ENCODE measurements at places on chromosomes 2 and 18. TPM values are rescaled to one million over a fixed set of nuclear protein-coding genes. Genes with fewer than 3 reads are reported as not detected.
A peak's percentile ranks its signal among the peaks of the same experiment; 100 is the strongest.

DNA sequence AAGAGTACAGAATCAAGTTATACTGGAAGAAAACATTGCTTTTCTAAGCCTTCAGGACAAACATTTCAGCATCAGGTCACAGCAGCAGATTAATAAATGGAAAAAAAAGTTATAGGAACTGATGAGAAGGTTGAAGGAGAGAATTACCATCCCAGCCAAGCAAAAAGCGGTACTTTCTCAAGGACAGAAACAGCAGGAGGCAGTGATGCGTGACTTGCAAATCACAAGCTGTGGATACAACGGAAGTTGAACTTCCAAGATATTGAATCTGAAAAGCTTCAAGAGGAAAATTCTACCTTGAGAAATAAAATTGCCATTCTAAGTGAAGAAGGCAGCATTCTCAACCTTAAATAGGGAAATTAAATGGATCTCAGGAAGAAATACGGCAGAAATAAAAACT lies 18.5 kb upstream of the SERPINB12 start:
- no peak overlapping the region for H3K4me3 ChIP-seq
- no peaks in the 10 kb centered on the region for H3K36me3 ChIP-seq
- no peak for DNase-seq
- no peak overlapping the region for H3K27ac ChIP-seq
- H3K4me1 ChIP-seq, result no peaks in the 10 kb centered on the region

DNA sequence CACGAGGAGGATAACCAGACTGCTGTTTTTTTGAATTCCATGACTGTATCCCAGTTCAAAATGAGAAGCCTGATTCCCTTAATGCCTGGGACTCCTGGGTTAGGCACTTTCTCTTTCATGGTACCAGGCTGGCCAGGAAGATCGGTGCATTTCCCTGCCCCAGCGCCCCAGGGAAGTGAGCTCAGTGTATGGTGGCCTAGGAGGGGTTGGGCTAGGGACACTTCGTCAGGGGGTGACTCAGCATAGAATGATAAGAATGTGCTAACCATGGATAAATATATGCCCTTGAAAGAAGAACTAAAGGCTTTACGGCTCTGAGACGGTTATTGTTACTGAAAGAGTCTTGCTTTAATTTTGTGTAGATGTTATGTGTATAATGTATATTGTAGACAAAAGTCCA lies 27.5 kb upstream of the FAM237A start:
- DNase-seq, result no peak
- no peaks in the 10 kb centered on the region for H3K4me1 ChIP-seq
- no peak overlapping the region for H3K4me3 ChIP-seq
- no peaks in the 10 kb centered on the region for H3K27me3 ChIP-seq
- no peak overlapping the region for H3K27ac ChIP-seq

C2orf80 gene
- not detected for total RNA-seq

RSAD2 gene
- total RNA-seq, result 0.11 TPM

DNA sequence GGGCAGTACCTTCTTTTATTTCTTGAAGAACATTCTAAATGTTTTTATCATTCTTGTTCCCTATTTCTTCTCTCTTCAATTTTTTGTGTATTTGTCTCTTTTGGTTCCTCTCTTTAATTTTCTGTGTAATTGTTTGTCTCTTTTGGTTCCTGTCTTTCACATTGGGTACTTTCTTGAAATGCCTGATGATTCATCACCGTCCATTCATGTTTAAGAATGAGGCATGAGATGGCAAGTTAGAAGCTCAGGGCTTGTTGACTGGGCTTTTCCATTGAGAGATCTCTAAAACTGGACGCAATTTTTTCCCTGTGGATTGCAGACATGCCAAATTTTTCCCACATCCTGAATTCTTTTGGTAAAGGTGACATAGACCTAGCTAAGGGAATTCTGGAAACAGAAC lies 33.7 kb upstream of the IL1R2 start:
- no peak overlapping the region for H3K27ac ChIP-seq
- no peak overlapping the region for H3K4me3 ChIP-seq
- peaks cover 32% of the 10 kb centered on the region for H3K4me1 ChIP-seq
- no peaks in the 10 kb centered on the region for H3K36me3 ChIP-seq
- DNase-seq, result no peak

- DNase-seq, result no peak
- no peak overlapping the region for H3K4me3 ChIP-seq
- H3K27me3 ChIP-seq, result no peaks in the 10 kb centered on the region
- H3K4me1 ChIP-seq, result no peaks in the 10 kb centered on the region
Measured at GRCh38 chr2:20035955-20036666, 15.3 kb downstream of the LAPTM4A start.

CAPN13 gene
- not detected for total RNA-seq

AGXT gene
- 41.9 TPM for total RNA-seq

DNA sequence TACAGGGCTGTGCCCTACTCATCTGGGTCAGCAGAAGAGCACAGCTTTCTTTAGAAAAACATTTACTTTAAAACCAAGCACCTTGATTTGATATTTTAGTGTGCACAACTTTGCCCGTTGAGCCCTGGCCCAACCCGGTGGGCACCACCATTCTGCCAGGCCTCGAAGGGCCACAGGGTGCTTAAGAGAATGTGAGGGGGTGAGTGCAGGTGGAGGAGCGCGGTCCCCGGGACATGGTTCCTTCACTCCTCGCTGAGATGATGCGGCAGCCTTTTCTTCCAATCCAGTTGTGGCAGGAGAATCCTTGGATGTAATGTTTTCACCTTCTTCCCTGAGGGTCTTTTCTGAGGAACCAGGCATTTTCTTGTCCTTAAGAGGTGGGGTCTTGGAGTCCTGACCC lies 119.0 kb downstream of the RPIA start:
- no peaks in the 10 kb centered on the region for H3K4me1 ChIP-seq
- DNase-seq, result no peak
- no peak overlapping the region for H3K27ac ChIP-seq

GRCh38 chr2:166304656-166305055 lies 71.1 kb downstream of the SCN9A start:
- H3K27ac ChIP-seq, result no peak overlapping the region
- no peak overlapping the region for H3K4me3 ChIP-seq
- H3K27me3 ChIP-seq, result no peaks in the 10 kb centered on the region
- peaks cover 10% of the 10 kb centered on the region for H3K36me3 ChIP-seq
- DNase-seq, result no peak

DNA sequence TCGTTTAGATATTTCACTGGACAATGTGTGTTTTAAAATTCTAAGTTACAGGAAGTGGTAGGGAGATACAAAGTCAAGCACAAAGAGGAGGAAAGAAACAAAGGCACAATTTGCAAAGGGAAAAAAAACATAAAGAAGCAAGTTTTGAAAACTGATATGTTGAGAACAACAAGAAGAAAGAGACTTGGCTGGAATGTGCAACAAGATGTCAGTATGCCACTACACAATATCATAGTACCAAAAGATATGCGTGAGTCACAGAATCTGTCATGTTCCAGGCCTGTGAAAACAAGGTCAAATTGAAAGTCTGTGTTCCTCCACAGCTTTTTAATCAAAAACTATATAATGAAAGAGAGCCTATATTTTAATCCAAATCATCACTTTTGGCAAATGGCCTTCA lies 12.0 kb downstream of the EXOC6B start:
- no peaks in the 10 kb centered on the region for H3K27me3 ChIP-seq
- H3K4me3 ChIP-seq, result no peak overlapping the region
- H3K4me1 ChIP-seq, result peaks cover 8% of the 10 kb centered on the region
- no peak for DNase-seq
- no peaks in the 10 kb centered on the region for H3K36me3 ChIP-seq

DNA sequence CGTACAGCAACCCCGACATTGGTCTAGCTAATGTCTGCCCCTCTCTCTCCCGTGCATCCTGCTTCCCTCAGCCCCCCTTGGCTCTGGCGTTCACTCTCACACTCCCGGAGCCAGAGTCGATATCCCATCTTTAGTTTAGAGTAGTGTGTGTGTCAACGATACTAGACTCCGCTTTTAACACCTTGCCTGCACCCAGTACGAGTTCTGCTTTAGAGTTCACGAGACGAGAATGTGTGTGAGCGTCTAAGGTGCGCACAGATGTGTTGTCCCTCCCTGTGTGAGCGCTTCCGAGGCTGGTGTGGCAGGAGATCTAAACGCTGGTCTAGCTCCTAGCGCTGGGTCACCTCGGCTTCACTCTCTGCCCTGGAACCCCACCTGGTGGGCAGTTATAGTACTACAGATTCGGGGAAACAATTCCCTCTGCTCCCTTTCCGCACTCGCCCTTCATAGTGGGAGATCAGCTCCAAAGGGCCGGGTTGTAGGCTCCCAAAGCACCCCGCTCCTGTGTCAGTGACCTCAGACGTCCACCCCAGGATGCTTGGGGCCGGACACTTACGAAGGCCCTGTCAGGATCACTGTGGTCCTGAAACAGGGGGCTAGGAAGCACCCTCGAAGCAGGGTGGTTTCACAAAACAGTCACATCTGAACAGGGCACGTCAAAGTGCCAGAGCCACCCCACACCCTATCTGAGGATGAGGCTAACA lies 2.6 kb upstream of the CYP26B1 start:
- DNase-seq, result peak; percentile 75
- H3K4me1 ChIP-seq, result peaks cover 30% of the 10 kb centered on the region
- H3K36me3 ChIP-seq, result no peaks in the 10 kb centered on the region
- H3K27ac ChIP-seq, result no peak overlapping the region
- peak overlapping the region; percentile 70 for H3K4me3 ChIP-seq

- H3K27me3 ChIP-seq, result no peaks in the 10 kb centered on the region
- no peak overlapping the region for H3K4me3 ChIP-seq
- DNase-seq, result peak; percentile 66
- H3K27ac ChIP-seq, result no peak overlapping the region
- peaks cover 35% of the 10 kb centered on the region for H3K4me1 ChIP-seq
Measured at GRCh38 chr2:71070294-71071093, 2.0 kb downstream of the NAGK start.

- no peak for DNase-seq
- peaks cover 43% of the 10 kb centered on the region for H3K4me1 ChIP-seq
- no peak overlapping the region for H3K4me3 ChIP-seq
- no peaks in the 10 kb centered on the region for H3K27me3 ChIP-seq
- no peak overlapping the region for H3K27ac ChIP-seq
- H3K36me3 ChIP-seq, result no peaks in the 10 kb centered on the region
Measured at GRCh38 chr2:62305421-62306176, 109.7 kb downstream of the B3GNT2 start.

STARD6 gene
- not detected for total RNA-seq

DNA sequence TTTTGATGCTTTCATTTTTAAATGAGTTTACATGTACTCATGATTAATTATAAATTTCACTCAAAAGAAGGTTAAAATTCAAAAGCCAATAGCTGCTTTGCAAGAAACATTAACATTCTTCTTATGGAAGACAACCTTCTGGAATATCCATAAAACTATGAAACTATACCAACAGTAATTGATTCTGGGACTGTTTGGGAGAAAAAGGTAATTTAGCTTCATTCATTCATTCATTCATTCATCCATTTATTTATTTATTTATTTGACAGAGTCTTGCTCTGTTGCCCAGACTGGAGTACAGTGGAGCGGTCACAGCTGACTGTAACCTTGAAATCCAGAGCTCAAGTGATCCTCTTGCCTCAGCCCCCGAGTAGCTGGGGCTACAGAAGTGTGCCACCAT lies 110.3 kb downstream of the NBAS start:
- H3K27ac ChIP-seq, result no peak overlapping the region
- DNase-seq, result no peak
